ENCODE measurements at places on chromosomes 11 and 22.

DNA sequence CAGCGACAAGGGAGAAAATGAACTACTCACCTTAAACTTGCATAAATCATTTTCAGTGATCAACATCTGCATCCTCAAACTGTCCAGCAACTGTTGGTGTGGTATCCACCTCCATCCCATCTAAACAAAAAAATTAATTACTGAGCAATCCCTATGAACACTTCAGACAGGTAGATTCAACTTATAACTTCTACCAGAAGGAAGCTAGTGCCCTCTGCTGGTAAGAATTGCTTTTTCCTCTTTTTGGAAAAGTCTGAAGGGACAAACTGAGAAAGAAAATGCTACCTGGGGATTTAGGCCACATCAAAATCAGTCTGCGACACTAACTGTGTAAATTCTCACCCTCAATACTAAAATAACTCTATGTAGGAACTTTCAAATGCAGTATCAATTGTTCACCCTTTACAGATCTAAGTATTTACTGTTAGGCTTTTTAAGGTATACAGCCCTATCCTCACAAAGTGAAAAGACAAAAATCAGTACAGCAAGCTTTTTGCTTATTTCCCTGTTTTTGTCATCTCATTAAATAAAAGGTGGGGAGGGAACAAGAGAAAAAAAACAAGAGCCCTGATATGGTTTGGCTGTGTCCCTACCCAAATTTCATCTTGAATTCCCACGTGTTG lies 17.9 kb downstream of the CLNS1A start:
- no peak for DNase-seq

DNA sequence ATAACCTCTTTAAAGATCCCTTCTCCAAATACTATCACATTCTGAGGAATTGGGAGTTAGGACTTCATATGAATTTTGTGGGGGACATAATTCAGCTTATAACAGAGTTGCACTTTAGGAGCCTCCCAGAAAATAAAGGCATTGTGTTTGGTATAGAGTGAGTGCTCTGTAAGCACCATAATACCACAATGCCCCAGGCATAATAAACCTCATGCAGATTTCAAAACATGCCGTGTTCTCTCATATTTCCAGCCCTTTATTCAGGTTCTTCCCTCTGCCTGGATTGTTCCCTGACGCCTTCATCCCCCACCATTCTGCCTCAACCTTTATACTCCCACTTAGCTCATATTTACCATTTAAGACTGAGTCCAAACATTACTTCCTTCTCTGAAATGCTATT lies 398.8 kb upstream of the FAT3 start:
- DNase-seq, result no peak

GRCh38 chr11:64762277-64762673 lies 2.5 kb upstream of the PYGM start:
- no peak for DNase-seq

DNA sequence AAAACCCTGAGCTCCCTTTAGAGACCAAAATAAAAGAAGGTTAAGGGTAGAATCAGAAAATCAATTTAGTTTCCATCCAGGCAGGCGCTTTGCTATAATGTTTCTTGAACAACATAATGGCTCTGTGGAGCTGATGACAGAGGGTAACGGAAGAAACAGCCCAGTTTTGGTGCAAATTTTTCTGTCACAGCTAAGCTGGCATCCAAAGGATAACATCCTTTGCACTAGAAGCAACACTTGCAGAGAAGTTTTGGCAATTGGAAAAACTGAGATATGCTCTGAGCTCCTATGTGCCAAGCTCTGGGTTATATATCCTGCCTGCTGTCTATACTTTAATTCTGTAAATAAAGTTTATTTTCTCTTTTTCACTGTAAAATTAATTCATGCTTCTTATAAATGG lies 495.3 kb upstream of the API5 start:
- no peak for DNase-seq

DNA sequence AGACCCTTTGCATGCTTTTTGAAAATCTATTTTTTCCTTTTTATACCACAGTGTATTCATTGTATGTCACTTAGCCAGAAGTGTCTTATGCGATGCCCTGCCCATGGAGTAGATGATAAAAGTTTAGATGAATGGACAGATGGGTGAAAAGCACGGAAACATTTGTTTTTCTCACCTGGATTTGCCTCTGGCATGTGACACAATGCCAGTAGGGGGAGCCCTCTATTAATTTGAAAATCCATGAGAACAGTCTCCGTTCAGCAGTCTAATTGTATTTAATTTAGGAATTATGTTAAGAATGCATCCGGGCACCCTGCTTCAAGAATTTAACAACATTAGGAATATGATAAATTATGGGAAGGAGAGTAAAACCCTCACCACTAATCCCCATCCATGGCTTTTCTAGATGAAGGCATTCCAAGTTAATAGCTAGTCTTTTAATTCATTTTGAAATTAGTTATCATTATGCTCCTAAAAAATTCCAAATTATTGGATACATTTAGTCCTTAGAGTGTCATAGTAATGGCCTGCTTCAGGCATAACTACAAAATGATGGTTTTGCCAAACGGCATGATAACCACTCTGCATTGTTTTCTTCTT lies 55.3 kb upstream of the ALKBH3 start:
- peak; percentile 28 for DNase-seq

GRCh38 chr11:117834838-117835443 lies 10.4 kb upstream of the FXYD2 start:
- DNase-seq, result no peak

GRCh38 chr11:34150494-34151151 lies 45.2 kb downstream of the NAT10 start:
- DNase-seq, result no peak

GRCh38 chr11:122681735-122682134 lies 26.2 kb downstream of the UBASH3B start:
- no peak for DNase-seq

GRCh38 chr22:17583151-17583550 lies 19.9 kb downstream of the SLC25A18 start:
- DNase-seq, result no peak

- DNase-seq, result no peak
Measured at GRCh38 chr11:92267968-92268367, 43.4 kb downstream of the FAT3 start.

DNA sequence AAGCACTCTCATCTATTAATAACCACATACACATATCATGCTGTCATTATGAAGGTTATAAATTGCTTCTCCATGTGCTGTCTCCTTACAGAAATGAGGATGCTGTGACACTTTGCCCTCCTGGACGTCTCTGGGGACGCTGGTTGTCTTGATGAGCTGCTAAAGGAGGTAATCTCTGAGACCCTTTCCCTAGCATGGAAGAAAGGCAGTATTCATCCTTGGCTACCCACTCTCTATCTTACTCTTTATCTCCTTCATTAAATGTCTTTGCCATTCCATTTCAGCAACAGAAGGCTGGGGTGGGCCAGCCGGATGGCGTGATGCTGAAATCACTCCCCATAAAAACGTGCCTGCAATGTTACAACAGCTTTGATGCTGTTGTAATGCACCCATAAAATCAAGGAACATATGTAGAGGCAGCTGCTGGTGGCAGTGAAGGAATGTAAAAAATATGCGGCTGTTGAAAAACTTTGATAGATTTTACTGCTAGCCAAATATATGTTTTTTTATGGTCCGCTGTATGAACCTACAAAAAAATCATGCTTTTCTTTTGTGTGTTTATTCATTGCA lies 715.1 kb upstream of the API5 start:
- DNase-seq, result no peak

GRCh38 chr11:20596205-20597153 lies 2.9 kb upstream of the SLC6A5 start:
- DNase-seq, result no peak

- DNase-seq, result no peak
Measured at GRCh38 chr11:50379484-50379883, 346.8 kb downstream of the OR4C45 start.

- DNase-seq, result no peak
Measured at GRCh38 chr11:95371153-95371552, 140.2 kb upstream of the SESN3 start.

GRCh38 chr11:129728581-129728980 lies 87.1 kb upstream of the TMEM45B start:
- DNase-seq, result no peak

DNA sequence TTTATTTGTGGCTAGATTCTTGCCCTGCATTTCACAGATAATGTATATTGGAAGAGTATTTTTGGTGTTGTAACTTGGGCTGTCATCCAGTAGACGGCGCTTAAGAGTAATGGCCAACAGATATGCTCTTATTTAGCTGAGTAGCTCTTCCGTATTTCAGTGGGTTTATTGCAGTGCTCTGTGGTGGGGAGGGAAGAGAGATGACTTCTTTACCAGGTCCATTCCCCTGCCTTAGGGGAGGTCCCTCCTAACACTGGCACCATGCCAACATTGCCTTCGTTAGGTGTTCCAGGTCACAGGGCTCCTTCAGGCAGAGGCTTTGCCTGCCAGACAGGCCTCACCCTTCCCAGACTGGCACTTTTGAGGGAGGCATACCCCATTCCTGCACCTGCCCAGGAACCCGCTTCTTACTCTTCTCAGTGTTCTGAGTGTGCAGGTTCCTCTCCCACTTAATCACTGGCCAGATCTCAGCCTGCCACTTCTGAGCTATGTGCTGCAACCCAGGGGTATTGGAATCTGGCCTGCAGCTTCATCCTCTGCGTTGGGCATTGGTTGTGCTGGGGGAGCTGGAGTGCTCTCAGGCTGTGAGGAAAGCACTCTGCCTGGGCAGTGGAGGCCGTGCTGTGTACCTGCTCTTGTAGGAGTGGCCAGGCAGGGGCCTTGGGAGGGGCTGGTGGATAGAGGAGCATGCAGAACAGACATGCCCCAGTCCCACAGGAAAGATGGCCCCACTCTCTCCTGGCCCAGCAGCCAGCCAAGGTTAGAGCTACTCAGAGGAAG lies 29.4 kb upstream of the SLN start:
- no peak for DNase-seq

GRCh38 chr11:69529001-69529400 lies 47.5 kb downstream of the LINC01488 start:
- no peak for DNase-seq

DNA sequence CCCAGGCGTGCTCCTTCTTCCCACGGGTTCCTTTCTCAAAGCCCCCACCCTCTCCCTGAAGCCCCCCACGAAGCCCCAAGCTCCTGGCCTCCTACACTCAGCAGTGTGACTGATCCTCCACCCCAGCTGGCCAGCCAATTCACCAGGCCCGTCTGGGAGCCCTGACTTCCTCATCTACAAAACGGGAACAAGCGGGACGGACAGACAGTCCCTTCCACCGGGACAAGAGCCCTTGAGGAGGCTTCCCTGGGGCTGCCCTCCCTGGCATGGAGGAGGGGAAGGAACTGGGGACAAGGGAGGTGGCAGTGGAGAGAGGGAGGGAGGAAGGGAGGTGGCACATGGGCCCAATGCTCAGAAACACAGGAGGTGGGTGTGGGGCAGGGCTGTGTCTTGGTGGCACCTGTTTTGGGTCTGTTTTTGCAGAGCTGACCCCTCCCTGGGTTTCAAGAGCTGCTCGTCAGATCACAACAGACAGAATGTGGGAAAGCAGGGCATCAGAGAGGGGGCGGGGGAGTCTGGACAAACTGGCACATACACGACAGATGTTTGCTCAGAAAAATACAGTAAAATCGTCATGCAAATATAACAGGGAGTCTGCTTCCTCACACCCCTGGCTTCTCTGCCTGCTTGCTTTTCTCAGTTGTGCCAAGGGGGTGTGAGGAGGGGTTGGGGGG lies 56.8 kb downstream of the ELFN2 start:
- DNase-seq, result no peak

- no peak for DNase-seq
Measured at GRCh38 chr11:101807531-101807930, 107.3 kb upstream of the CEP126 start.

DNA sequence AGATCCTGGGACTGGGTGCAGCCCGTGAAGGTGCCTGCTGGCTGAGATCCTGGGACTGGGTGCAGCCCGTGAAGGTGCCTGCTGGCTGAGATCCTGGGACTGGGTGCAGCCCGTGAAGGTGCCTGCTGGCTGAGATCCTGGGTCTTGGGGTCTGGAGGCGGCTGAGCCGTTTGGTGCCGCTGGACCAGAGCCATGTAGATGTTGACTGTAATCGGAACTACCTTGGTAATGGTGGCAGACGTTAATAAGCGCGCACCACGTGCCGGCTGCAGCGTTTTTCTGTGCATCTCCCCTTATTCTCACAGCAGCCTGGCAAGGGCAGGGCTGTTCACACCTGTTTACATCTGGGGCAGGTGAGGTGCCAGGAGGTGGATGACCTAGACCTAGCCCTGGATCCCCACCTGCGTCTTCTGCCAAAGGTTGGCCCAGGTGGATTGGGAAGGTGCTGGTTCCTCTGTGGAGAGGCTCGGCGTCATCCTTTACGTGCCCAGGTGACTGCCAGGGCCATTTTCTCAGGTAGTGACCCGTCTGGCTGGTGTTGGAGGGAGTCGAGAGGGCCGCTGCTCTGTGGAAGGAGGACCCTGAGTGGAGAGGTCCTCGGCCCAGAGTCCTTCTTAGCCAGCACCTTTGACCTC lies 382.5 kb downstream of the TBC1D22A start:
- DNase-seq, result no peak

- no peak for DNase-seq
Measured at GRCh38 chr11:9817191-9817590, 153.3 kb downstream of the SWAP70 start.

DNA sequence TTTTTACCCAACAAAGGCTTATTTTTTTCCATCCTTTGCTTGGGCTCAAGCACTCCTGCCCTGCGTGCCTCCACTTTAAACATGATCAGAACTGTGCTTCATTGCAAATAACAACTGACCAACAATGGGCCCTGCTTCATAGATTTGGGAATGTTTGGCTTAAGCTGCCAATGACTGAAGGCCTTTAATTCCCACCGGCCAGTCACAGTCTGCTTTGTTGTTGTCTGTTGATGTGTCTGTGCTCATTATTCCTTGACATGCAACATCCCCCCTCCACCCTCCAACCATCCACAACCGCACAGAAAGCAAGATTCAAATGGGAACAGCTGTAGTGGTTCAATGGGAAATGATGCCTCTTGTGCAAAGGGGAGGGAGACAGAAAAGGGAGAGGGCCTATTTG lies 23.0 kb downstream of the PAX6 start:
- DNase-seq, result no peak

DNA sequence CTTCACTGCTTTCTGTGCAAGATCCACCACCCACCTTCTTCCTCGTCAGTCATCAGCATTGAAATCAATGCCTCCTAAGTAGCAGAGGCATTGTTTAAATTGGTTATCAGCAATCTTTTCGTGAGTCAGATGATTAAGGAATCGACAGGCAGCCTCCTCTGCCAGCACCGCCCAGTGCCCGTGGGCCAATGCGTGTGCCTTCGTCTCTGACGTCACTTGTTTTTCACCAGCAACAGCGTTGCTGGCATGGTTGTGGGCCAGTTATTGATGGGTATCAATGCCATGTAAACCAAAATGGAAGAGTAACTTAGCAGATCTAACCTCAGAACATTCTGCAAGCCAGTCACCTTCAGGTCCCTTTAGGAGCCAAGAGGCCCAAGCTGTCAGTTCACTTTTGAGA lies 69.6 kb downstream of the BARX2 start:
- no peak for DNase-seq

DNA sequence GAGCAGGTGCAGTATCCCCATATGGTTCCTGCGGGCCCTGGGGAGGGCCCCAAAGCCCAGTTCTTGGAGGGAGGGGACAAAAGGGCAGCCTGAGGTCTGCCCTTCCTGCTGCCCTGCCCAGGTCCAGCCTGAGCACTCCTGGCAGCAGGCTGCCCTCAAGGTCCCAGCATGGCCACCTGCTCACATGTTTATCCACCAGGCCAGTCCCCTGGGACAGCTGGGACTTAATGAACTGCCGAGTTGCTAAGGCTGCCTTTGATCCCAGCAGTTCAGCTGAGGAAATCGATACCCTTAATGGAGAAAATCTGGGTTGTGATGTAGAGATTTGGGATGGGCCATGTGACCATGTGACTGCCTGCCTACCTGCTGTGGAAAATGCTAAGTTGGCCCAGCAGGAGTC lies 146.2 kb downstream of the TRIM29 start:
- peak; percentile 93 for DNase-seq

Data from WERI-Rb-1 (cell line).